ENCODE measurements at places on chromosomes 5 and 9. TPM values are rescaled to one million over a fixed set of nuclear protein-coding genes. Genes with fewer than 3 reads are reported as not detected.

The DMRTA1 gene
- total RNA-seq = 5.6 TPM

DNA sequence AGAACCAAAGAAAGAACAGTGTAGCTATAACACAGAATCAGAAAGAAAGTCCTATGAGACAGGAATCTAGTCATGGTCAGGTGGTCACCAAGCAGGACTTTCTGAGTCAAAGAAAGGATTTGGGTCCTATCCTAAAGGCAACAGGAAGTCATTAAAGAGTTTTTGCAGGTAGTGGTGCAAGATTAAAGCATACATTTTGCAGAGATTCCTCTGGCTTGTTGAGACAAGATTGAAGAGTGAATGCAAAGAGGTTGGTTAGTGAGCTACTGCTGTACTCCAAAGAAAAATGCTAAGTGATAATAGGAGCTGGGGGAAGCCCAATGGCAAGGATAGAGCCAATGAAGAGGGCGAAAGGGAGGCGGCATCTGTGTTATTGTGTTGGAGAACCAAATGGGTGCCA is 300.5 kb upstream of the KIF2A start:
- no peak overlapping the region for H3K4me3 ChIP-seq
- DNase-seq = no peak
- H3K27ac ChIP-seq = no peak overlapping the region
- no peaks in the 10 kb centered on the region for H3K4me1 ChIP-seq
- H3K36me3 ChIP-seq = no peaks in the 10 kb centered on the region

The ZNG1E gene
- total RNA-seq = 40.4 TPM

- no peak for DNase-seq
- no peak overlapping the region for H3K4me3 ChIP-seq
- peaks cover 8% of the 10 kb centered on the region for H3K27me3 ChIP-seq
Observed at GRCh38 chr5:160925281-160925680, 73.3 kb upstream of the ATP10B start.

The PCDHA6 gene
- total RNA-seq = 6.2 TPM

DNA sequence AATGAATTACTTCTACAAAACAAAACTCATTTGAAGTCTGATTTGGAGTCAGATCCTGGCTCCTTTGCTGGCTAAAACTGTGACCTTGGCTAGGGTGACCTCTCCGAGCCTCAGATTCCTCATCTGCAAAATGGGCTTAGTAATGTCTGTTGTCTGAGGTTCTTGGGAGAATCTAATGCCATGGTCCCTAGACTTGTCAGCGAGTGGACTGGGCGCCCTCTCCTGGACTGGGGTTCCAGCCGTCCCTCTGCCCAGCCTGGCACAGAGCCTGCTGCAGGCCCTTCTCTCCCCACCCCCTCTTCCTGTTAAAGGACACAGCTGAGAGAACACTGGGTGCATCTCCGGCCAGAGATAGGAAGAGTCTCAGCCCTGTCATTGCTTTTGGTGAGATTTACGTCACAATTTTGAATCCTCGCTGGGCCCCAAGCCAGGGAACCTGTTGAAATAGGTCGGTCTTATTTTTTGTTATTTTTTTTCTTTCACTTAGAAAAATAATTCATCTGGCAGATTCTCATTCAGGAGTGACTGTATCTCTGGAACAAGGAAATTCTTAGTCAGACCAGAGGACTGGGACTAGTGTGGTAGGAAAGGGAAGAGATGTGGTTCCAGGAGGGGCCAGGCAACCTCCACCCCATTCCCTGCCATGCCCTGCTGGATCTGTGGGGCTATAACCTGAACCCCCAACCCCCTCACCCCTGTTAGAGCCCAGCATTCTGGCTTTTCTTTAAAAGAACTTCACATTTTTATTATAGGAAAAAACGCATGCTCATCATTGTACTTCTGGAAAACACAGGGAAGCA is 48.2 kb upstream of the RPL26L1 start:
- no peaks in the 10 kb centered on the region for H3K27me3 ChIP-seq
- peak; percentile 71 for DNase-seq
- no peaks in the 10 kb centered on the region for H3K4me1 ChIP-seq

GRCh38 chr5:83556190-83556589 is 84.6 kb downstream of the VCAN start:
- no peak overlapping the region for H3K27ac ChIP-seq
- no peak overlapping the region for H3K4me3 ChIP-seq
- DNase-seq = no peak
- H3K4me1 ChIP-seq = peaks cover 5% of the 10 kb centered on the region
- no peaks in the 10 kb centered on the region for H3K27me3 ChIP-seq
- H3K36me3 ChIP-seq = peaks cover 28% of the 10 kb centered on the region

- H3K4me1 ChIP-seq = no peaks in the 10 kb centered on the region
- H3K27ac ChIP-seq = no peak overlapping the region
- DNase-seq = no peak
- no peak overlapping the region for H3K4me3 ChIP-seq
Observed at GRCh38 chr5:41721516-41721915, 148.7 kb downstream of the OXCT1 start.

- DNase-seq = peak; percentile 52
- H3K4me3 ChIP-seq = no peak overlapping the region
- H3K27me3 ChIP-seq = no peaks in the 10 kb centered on the region
- H3K27ac ChIP-seq = peak overlapping the region; percentile 89
- H3K36me3 ChIP-seq = no peaks in the 10 kb centered on the region
Observed at GRCh38 chr5:150651924-150652671, 9.0 kb upstream of the MYOZ3 start.

The SUSD3 gene
- total RNA-seq = 6.3 TPM

- no peaks in the 10 kb centered on the region for H3K4me1 ChIP-seq
- H3K36me3 ChIP-seq = no peaks in the 10 kb centered on the region
- no peak for DNase-seq
- H3K4me3 ChIP-seq = no peak overlapping the region
- H3K27me3 ChIP-seq = no peaks in the 10 kb centered on the region
Observed at GRCh38 chr9:124139001-124139400, 118.7 kb upstream of the NEK6 start.

Data from endodermal cell (in vitro differentiated cells).